ENCODE measurements at places on chromosomes 5 and 9.

DNA sequence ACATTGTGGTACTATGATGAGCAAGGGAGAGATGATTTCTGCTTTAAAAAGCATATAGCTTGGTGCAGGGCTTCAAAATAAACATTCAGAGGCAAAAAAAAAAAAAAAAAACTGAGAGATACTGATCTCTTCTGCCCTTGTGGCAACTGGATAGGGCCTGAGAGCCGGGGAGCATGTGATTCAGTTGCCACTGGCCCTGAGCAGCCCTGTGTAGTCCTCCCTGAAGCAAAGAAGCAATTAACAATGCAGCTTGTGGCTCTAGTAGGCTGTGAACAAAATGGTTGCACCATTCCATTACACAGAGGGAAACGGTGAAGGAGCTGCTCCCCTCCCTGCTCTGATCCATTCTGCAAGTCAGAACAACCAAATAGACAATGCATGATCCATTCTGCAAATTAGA is 347.5 kb upstream of the DAB2 start:
- DNase-seq: no peak

- no peak for DNase-seq
Measured at GRCh38 chr9:130302785-130303612, 37.4 kb downstream of the HMCN2 start.

- DNase-seq: no peak
Measured at GRCh38 chr9:109451311-109452025, 46.6 kb downstream of the PTPN3 start.

DNA sequence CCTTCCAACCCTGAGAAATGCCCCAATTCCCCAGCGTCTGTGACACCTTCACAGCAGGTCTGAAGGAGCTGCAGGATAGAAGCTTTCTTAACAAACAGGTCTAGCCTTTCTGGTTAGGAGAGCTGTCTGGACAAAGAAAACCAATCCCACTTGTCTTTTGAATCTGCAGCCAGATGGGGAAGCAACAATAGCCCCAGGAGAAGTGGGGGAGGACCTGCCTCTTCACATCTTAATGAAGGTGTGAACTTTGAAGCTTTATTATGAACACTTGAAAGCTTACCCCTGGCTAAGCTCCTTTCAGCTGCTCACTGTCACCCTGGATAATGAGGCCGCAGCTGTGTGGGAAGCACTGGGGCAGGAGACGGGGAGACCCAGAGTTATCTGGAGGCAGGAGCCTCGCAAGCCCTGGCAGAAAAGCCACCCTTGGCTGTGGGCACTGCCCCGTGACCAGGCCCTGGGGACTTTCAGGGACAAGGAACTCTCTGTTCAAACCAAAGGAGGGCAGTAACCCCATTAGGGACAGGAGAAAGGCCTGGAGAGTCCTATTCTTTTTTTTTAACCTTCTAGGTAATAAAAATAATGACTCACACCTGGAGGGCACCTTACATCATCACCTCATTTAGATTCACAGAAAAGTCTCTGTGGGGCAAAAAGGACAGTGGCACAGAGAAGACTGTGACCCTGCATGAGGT is 151.8 kb upstream of the RAD23B start:
- no peak for DNase-seq

DNA sequence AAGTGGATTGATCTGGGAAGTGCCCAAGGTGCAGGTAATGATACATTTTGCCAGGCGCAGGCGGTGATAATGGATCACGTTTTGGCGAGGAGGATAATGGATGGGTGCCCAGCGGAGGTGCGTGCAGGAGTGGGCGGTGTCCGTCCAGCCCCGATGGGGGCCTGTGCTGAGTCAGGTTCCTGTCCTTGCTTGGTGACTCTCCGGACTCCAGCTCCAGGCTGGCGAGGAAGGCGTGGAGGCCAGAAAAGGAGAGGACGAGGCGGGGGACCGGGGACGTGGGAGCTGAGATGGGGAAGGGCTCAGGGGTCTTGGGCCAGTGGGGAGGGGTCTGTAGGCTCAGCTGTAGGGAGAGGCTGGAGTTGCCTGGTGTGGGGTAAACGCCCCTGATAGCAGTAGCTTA is 268.3 kb downstream of the PBX3 start:
- no peak for DNase-seq
